HTR-8/SVneo (cell line): ENCODE measurements at places on chromosomes 13 and 19.
A peak's percentile ranks its signal among the peaks of the same experiment; 100 is the strongest.

GRCh38 chr13:25391932-25392331 lies 20.2 kb downstream of the ATP8A2 start:
- no peak for DNase-seq

DNA sequence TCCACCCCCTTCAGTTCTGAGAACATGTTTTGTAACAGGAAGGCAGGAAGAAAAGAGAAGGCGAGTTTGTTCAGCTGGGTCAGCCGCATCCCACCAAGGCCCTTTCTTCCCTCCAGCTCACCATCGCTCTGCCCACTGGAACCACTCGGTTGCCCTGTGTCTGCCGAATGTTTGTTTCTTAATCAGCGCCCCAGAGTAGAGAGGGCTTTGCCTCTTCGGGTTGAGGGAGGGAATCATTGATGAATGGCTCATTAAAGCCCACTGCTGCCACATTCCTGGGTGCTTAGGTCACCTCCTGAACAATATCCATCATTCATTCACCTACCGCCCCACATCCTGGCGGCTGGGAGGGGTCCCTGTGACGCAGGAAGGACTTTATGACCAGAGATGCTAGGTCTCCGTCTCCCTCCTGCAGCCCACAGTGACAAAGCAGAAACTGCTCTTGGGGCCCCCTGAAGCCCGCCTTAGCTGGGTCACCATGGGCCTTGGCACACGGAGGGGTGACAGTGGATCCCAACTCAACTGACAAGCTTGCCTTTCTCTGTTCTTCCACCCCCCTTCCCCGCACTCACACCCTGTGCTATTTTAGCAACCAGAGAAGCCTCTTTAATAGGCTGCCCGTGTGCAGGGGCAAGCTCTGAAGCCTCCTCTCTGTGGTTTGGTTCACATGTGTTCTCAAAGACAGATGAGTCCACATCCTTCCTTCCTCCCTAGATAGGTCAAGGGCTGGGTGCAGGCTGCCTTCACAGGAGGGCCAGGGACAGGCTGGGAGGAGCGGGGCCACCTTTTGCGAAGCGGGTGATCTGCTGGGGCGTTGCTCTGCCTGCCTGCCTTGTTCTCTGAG lies 46.2 kb downstream of the ACTN4 start:
- peak; percentile 87 for DNase-seq

- no peak for DNase-seq
Observed at GRCh38 chr19:37007587-37008220, 70.5 kb upstream of the ZNF420 start.

DNA sequence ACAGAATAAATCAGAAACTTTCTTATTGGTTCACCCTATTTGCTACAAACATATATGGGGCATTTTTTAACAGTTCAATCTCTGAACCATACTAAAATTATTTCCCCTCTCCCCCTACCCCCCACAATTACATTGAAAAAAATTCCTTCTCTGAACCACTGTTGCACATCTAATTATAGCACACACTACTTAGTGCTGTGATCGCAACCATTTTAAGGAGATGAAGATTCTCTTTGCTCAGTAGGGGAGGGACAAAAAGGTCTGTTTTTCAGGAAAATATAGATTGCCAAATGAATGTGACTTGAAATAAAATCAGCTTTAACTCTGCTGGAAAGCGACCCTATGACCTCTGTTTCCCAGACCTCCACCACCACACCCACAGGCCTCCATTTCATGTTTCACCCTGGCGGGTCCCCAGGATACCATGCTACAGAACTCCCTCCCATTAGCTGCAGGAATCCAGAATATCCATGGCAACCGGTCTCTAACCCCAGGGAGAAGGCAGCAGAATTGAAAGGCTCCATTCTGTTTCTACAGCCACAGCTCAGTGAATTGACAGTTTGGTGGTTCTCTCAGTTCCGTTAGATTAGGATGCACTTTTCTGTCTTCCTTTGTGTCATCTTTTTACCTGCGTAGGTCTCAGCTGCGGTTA lies 286.3 kb downstream of the TBC1D4 start:
- DNase-seq = no peak

GRCh38 chr13:99067159-99067985 lies 89.5 kb upstream of the DOCK9 start:
- no peak for DNase-seq

GRCh38 chr13:112724788-112725345 lies 35.0 kb downstream of the ATP11A start:
- DNase-seq = no peak

DNA sequence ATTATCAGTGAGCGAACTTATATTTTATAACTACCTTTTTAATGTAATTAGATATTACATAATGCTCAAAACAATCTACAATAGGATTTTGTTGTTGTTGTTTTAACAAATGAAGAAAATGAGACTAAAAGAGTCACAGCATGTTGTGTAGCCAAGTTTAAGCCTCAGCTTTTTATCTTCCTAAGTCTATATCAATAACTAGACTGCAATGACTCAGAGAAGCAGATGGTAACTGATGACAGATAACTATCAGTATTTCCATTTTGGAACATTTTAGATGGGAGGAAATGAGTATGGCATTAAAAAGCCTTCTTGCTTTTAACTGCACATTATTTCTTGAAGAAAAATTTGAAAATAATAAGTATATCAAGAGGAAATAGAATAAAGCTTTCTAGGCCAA lies 825.2 kb downstream of the SLITRK1 start:
- DNase-seq = no peak

DNA sequence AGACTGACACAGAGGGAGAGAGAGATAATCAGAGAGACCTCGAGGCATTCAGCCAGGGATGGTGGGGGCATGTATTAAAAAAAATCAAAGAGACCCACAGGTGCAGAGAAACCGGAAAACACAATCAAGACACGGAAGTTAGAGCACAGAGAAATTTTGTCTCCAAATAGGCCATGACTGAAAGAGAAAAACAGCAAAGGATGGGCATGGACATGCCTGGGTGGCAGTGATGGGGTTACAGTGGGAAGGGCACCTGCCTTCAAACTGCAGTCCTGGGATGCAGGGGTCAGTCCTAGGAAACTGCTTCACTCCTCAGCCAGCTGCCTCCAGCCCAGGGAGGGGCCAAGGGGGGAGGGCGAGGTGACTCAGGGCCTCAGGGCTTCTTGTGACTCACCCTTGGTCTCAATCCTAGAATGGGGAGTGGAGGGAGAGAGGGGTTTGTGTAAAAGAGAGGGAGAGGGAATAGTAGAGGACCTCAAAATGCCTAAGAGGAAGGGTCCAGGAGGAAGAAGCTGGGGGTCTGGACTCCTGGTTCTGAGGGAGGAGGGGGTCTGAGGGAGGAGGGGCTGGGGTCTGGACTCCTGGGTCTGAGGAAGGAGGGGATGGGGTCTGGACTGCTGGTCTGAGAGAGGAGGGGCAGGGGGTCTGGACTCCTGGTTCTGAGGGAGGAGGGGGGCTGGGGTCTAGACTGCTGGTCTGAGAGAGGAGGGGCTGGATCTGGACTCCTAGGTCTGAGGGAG lies 3.6 kb upstream of the KCNN4 start:
- DNase-seq = peak; percentile 78

- no peak for DNase-seq
Observed at GRCh38 chr19:15045506-15045905, 3.8 kb upstream of the CASP14 start.

DNA sequence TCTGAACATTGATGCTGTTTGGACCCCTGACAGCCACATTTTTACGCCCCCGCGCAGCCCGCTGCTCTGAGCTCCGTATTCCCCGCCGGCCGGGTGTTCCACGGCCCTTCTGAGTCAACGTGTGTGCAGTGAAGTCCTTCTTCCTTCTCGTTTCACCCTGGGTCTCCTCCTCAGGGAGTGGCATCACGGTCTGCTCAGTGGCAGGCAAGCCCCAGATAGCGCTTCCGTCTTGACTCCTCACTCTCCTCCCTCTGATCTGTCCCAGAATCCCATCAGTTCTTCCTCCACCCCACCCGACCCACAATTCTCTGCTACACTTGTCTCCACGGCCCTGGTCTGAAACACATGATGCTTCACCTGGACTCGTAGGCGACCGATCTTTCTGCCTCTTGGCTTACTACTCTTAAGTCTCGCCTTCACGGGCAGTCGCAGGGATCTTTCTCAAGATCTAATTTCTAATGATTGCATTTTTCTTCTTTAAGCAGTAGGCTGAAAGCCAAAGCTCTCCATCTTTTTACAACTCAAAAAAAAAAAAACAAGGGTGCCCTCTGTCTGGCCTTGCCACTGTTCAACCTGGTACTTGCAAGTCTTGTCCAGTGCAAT lies 33.9 kb downstream of the CCNE1 start:
- DNase-seq = peak; percentile 67
